PC-3 (cell line): ENCODE measurements at places on chromosomes 12 and 14. TPM values are rescaled to one million over a fixed set of nuclear protein-coding genes. Genes with fewer than 3 reads are reported as not detected.

- no peak overlapping the region for H3K4me3 ChIP-seq
- no peak for DNase-seq
- no peak overlapping the region for H3K27ac ChIP-seq
- H3K4me1 ChIP-seq, result peaks cover 10% of the 10 kb centered on the region
- no peaks in the 10 kb centered on the region for H3K27me3 ChIP-seq
These were observed 571.3 kb upstream of the TBX3 start for GRCh38 chr12:115255257-115255656.

DNA sequence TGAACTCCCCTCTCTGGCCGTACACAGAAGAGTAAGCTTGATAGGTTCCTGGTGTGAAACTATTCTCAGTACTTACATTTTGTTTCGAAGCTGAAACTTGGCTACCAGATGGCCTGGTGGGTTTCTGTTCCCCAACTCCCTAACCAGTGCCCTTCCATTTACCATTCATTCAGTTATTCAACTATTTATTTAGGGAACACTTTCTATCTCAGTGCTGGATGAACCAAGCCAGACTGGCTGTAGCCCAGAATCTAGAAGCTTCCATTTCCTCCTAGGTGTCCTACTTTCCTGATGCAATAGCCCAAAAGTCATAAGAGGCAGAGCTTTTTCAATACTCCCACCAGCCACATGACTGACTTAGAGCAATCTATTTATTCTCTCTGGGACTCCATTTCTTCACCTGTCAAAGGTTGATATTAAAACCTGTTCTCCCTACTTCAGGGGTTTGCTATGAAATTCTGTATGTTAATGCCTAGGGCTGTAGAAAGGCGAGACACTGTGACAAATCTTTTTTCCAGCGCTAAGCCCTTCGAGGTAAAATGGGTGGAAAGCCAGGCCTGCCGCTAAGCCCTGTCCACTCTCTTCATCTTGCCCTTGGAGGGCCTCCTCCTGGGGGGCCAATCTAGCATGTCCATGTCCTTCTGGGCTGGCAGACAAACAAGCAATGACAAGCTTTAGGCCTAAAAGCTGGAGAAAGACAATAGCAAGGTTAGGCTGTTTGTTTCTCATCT is 8.1 kb upstream of the IRF2BPL start:
- no peaks in the 10 kb centered on the region for H3K36me3 ChIP-seq
- DNase-seq, result peak; percentile 46
- H3K27me3 ChIP-seq, result no peaks in the 10 kb centered on the region
- peak overlapping the region; percentile 94 for H3K27ac ChIP-seq
- no peak overlapping the region for H3K4me3 ChIP-seq
- H3K4me1 ChIP-seq, result peaks cover 88% of the 10 kb centered on the region

DNA sequence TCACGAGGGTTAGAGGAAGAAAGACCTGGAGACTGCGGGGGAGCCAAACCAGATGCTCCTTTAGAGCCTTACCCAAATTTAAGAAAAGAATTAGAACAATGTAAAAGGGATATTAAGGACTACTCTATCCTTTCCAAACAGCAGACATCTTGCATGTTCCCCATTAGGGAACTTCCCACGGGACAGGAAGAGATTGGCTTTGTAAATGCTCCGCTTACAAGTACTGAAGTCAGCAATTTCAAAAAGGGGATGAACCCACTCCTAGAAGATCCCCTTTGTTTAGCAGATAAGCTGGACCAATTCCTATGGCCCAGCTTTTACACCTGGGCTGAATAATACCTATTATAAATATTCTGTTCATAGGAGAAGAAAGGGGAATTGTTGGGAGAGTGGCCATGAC is 74.2 kb downstream of the APOBEC1 start:
- no peak overlapping the region for H3K27ac ChIP-seq
- H3K36me3 ChIP-seq, result no peaks in the 10 kb centered on the region; the same call in 1 of the 2 replicates
- no peak for DNase-seq

GRCh38 chr12:96882862-96883261 is 24.2 kb upstream of the NEDD1 start:
- H3K27ac ChIP-seq, result no peak overlapping the region
- peak; percentile 76 for DNase-seq
- no peaks in the 10 kb centered on the region for H3K27me3 ChIP-seq
- no peaks in the 10 kb centered on the region for H3K36me3 ChIP-seq
- peaks cover 26% of the 10 kb centered on the region for H3K4me1 ChIP-seq

- H3K27me3 ChIP-seq, result no peaks in the 10 kb centered on the region
- no peak for DNase-seq
- no peak overlapping the region for H3K4me3 ChIP-seq
- H3K4me1 ChIP-seq, result peaks cover 9% of the 10 kb centered on the region
- peaks cover 35% of the 10 kb centered on the region for H3K36me3 ChIP-seq
- H3K27ac ChIP-seq, result no peak overlapping the region
These were observed 24.9 kb downstream of the PUS7L start for GRCh38 chr12:43733687-43734086.

DNA sequence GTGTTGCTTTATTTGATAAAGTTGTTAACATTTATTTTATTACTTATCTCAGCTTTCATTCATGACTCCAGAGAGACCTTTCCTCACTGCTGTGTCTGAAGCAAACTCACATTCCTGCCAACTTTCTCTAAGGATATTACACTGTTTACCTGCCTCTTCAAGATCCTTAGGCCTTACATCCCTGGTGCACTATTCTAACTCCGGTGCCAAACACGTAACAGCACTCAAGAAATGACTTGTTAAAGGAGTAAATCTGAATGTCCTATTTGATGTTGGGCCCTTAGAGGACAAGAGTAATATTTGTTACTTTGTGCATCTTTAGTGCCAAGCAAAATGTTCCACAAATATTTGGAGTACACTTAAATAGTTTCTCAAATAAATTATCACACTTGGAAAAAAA is 324.1 kb upstream of the FLRT2 start:
- no peak for DNase-seq
- H3K27me3 ChIP-seq, result no peaks in the 10 kb centered on the region
- H3K4me1 ChIP-seq, result no peaks in the 10 kb centered on the region
- no peak overlapping the region for H3K27ac ChIP-seq
- H3K4me3 ChIP-seq, result no peak overlapping the region
- no peaks in the 10 kb centered on the region for H3K36me3 ChIP-seq

DNA sequence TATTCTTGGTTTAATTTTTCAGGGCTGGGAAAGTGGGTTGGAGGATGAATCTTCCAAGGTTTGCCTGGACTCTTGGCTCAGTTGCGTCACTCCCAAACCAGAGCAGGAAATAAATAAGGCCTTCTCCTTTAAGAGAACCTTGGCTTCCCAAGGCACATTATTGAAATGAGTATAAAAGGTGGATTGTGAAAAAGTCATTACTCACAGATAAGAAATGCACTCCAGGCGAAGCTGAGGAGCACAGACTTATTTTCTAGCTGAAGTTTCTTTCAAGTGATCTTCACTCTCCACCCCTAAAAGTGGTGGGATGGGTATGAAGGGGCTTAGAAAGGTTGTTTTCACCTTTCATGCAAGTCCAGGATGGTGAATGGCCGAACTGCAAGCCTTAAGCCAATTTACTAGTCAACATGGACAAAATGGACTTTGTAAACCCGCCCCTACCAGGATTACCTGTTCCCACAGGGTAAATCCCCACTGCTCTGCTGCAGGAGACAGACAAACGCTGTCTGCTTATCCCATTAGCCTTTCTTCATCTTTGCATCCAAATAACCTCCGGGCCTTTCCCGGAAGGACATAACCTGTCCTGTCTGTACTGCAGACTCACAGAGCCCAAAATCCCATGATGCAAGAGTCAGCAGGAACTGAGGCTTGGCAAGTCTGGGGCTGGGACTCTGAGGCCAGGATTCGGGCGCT is 207.6 kb downstream of the BCL11B start:
- no peak overlapping the region for H3K4me3 ChIP-seq
- no peaks in the 10 kb centered on the region for H3K36me3 ChIP-seq
- H3K27ac ChIP-seq, result no peak overlapping the region
- DNase-seq, result no peak
- peaks cover 30% of the 10 kb centered on the region for H3K27me3 ChIP-seq
- no peaks in the 10 kb centered on the region for H3K4me1 ChIP-seq

GRCh38 chr14:70706177-70706576 is 64.5 kb downstream of the TTC9 start:
- no peak overlapping the region for H3K27ac ChIP-seq
- no peak overlapping the region for H3K4me3 ChIP-seq
- peaks cover 23% of the 10 kb centered on the region for H3K4me1 ChIP-seq
- no peak for DNase-seq
- H3K27me3 ChIP-seq, result no peaks in the 10 kb centered on the region

DNA sequence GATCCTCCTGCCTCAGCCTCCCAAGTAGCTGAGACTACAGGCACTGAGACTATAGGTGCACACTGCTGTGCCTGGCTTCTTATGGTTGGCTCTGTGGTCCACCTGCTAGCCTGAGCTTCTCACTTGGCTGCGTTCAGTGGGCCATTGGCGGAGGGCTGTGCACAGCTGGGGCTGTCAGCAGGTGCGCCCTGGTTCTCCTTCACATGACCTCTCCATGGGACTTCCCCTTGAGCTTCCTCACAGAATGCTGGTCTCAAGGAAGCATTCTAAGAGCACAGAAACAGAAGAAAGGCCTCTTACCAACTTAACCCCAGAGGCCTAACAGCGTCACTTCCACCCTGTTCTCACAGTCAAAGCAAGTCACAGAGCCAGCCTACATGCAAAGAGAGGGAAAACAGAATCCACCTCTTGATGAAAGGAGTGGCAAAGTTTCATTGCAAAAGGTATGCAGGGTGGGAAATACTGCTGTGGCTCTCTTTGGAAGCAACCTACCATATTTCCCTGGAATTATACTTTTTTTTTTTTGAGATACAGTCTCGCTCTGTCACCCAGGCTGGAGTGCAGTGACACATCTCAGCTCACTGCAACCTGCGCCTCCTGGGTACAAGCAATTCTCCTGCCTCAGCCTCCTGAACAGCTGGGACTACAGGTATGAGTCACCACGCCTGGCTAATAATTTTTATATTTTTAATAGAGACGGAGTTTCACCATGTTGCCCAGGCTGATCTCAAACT is 9.3 kb downstream of the RILPL2 start:
- no peaks in the 10 kb centered on the region for H3K27me3 ChIP-seq
- no peak for DNase-seq
- H3K4me3 ChIP-seq, result no peak overlapping the region
- no peaks in the 10 kb centered on the region for H3K4me1 ChIP-seq
- no peak overlapping the region for H3K27ac ChIP-seq

DNA sequence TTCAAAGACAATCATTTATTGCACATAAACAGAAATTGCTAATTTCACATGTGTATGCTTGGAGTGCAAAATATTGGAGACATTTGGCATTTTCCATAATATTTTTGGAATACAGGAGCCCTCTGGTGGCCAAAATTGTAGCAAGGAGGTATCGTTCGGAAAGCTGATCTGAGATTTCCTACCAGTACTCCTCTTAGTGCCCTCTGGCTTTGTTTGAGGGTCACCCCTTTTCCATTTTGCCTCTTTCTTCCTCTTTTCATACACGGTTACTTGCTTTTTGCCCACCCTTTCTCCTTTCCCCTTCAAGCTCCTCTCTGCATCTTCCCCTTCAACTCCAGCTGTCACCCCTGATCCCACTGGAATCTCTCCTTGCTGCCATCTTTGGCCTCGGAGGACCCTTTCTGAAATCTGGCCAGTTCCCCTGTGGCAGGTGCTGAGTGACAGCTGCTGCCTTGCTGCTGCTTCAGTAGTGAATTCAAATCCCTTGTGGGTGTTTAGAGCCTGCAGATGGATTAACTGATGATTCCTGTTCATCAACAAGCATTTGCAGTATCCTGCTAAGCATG is 164.6 kb upstream of the PARP11 start:
- H3K4me3 ChIP-seq, result no peak overlapping the region
- H3K36me3 ChIP-seq, result no peaks in the 10 kb centered on the region
- H3K4me1 ChIP-seq, result peaks cover 8% of the 10 kb centered on the region; the same call in 1 of the 2 replicates

DNA sequence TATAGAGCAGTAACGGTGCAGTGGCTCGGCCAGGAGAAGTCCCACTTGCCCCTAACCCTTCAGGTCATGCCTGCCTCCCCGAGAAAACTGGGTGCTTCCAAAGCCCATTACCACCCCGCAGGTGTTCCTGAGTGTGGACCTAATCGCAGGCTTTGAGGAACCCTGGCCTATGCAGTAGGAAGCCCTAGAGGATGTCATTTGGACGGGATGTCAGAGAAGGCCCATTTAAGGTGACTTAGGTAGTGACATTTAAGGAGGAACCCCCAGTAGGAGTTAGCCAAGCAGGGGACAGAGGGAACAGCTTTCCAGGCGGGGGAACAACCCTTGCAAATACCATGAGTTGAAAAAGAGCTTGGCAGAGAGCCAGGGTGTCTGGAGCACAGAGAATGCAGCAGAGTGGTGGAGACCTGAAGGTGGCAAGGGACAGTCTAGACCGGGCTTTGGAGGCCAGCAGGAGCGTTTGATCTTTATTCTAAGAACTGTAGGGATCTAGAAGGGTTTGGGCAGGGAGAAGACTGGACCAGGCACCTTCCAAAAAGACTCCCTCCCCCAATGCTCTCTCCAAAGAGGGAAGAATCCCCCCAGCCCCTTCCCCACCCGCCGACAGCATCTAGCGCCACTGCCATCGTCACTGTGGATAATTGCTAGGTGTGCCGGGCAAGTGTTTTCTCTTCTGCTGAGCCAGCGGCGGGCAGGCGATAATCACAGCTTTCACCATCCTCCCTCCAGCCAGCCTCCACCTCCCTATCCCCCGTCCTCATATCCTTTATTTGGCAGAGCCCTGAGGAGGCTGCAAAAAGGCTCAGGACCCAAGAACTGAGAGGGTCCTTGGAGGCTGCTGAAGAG is 33.3 kb upstream of the BEGAIN start:
- H3K36me3 ChIP-seq, result no peaks in the 10 kb centered on the region
- H3K4me1 ChIP-seq, result no peaks in the 10 kb centered on the region
- H3K27me3 ChIP-seq, result peaks cover 41% of the 10 kb centered on the region
- H3K4me3 ChIP-seq, result no peak overlapping the region

- DNase-seq, result no peak
- peaks cover 21% of the 10 kb centered on the region for H3K4me1 ChIP-seq
- H3K36me3 ChIP-seq, result peaks cover 13% of the 10 kb centered on the region; the same call in 1 of the 2 replicates
These were observed 593 bp downstream of the UNC119B start for GRCh38 chr12:120710805-120711296.

DNA sequence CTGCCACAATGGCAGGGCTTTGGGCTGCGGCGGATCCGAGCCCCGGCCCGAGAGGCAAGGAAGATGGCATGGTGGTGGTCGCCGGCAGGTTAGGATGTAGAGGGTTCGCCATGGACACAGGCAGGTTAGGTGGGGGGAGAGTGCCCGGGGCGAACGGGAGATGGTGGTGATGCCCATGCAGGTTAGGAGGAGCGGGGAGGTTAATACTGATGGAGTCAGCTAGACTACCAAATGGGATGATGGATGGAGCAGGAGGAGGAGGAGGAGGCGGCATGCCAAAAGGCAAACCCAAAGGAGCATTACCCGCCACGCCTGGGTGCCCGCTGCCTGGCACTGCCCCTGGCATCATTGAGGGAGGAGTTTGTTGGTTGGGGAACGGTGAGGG is 6.2 kb downstream of the MYL6 start:
- no peaks in the 10 kb centered on the region for H3K27me3 ChIP-seq
- H3K36me3 ChIP-seq, result peaks cover 50% of the 10 kb centered on the region
- no peak for DNase-seq

FAM186B gene
- total RNA-seq, result 0.80 and 1.1 TPM in 2 replicates

ADAMTS20 gene
- total RNA-seq, result 1.0 and 1.6 TPM in 2 replicates

CSRP2 gene
- 33.1 and 36.3 TPM in 2 replicates for total RNA-seq

ITPR2 gene
- total RNA-seq, result 4.0 and 10.2 TPM in 2 replicates

ZFP36L1 gene
- 63.1 and 79.7 TPM in 2 replicates for total RNA-seq

KRT3 gene
- total RNA-seq, result 0.17 and 0.33 TPM in 2 replicates
